ENCODE measurements at places on chromosomes 6 and 20.

DNA sequence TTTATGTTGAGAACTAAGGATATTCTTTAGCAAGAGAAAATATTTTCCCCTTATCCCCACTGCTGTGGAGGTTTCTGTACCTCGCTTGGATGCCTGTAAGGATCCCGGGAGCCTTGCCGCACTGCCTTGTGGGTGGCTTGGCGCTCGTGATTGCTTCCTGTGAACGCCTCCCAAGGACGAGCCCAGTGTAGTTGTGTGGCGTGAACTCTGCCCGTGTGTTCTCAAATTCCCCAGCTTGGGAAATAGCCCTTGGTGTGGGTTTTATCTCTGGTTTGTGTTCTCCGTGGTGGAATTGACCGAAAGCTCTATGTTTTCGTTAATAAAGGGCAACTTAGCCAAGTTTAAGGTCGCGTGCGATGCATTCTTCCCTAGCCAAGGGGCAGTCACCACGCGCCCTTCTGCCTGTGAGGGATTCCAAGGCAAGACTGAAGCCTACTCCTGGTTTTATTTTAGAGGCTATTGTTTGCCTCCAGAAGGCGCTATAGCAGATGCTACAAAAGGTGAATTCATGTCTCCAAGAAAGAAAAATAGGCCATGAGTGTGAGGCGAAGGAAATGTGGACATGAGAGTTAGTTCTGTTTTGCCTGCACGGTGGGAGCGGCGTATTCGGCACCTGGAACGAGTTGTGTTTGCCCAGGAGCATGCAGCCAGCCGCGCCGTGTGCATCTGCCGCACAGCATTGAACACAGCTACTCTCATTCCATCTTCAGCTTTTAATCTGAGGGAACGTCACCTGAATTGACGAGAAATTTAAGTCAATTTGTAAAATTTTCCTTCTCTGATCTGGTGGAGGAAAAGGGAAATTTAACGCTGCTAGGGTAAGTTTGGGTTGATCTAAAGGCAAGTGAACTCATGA, 40.3 kb upstream of the IRF4 start:
- no peak for DNase-seq

- DNase-seq = no peak
These were observed 30.4 kb downstream of the ZC2HC1B start for GRCh38 chr6:143894655-143895054.

DNA sequence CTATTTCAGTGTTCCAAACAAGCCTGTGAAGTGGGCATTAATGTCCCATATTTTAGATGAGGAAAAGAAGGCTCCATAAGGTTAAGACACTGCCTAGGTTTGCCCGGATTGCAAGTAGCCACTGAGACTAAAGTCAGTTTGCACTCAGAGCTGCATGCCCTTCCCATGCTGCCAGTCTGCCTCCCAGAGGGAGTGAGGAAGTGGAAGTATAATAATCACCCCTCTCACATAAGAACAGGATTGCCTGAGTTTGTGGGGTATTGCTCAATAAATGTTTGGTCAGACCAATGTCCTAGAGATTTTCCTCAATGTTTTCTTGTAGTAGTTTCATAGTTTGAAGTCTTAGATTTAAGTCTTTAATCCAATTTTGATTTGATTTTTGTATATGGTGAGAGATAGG, 43.9 kb upstream of the CLIC5 start:
- no peak for DNase-seq

DNA sequence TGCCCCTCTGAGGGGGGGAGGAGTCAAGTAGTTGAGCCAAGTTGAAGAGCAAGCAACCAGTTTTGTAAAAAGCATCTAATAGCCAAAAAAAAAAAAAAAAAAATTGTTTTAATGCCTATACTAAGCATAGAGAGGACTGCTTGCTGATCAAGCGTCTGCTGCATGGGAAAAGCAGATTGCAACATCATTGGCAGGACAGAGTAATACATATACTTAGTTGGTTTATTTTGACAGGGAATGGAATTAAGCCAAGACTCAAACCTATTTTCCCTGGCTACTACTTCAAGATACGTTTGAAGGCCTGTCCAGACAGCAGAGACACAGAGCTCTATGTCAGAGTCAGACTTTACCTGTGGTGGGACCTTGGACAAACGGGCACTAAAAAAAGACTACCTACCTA, 120.5 kb downstream of the RTN4IP1 start:
- no peak for DNase-seq

Data from NCI-H524 treated with DMSO at 0.1 percent for 48 hours (cell line).